Activated CD4-positive, alpha-beta T cell treated with anti-CD3 and anti-CD28 coated beads, Interleukin-2, amount 50 U/mL, for 48 hours (primary cell): ENCODE measurements at places on chromosomes 6 and 20.

DNA sequence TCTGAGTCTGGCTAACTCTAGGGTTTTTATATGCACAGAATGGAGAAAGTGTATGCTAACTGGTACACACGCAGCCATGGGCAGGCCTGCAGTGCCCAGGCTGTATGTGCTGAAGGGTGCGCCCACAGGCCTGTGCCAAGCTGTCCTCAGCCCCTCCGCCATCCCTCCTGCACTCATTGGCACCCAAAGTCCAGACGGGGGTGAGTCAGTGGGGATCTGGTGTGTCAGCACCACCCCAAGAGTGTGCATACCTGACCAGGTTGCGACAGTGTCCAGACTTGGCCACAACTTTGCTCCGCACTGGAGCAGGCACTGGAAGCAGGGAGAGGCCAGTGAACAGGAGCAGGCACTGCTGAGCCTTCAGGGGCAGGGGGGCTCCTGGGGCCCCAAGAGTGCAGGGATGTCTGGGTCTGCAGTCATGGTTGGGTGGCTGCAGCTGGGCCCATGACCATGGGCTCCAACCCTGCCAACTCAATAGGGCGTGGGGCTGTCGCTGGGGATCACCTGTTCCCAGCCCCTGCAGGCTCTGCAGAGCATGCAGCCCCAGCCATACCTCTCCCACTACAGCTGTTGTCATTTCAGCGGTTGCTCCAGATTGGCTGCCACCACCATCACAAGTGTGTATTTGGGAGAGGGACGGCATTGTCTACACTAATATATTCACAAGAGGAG lies 717.8 kb downstream of the EPHA7 start:
- no peak for DNase-seq

DNA sequence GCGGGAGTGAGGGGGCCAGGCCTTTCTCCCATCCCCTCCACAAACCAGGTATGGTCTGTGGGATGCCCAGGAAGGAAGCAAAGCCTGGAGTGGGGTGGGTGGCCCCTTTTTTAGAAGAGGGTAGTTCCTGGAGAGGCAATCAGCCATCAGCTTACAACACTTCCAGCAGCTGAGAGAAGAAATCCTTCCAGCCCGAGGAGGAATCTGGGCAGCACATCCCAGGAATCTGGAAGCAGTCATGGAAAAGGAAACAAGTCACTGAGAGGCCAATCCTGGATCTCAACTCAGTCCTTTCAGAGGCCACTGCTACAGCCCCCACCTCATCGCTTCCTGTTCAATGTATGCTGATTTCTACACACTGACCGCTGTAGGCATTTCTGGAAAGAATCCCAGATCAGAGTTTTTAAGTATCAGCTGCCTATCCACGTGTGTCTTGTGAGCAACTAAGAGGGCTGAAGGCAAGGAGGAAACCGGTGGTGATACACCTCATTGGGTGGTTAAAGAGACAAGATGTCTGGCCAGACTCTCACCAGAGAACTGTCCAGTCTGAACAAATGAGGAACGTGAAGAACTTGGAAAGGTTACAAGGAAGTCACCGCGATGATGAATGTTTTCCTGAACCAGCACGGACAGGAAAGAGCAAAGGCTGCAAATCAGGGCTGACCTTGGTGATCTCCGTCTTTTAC lies 92.9 kb upstream of the SHLD1 start:
- no peak for DNase-seq

GRCh38 chr6:33755070-33755869 lies 8.6 kb upstream of the IP6K3 start:
- no peak for DNase-seq

DNA sequence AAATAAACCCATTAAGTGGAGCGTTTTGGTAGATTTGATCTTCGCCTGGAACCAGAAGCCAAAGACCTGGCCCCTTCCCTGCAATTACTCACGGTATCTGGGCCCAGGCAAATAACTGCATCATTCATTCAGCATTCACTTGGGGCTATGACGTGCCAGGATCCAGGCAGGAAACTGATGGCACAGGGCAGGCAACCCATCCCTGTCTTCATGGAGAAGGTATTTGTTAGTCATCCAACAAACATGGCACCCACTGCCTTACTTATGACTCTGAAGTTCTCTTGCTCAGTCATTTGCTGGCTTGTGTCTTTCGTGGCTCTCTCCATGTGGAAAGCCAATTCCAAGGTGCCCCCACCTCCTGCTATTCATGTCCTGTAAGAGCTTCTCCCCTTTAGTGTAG lies 232.4 kb downstream of the BMP7 start:
- DNase-seq: no peak

DNA sequence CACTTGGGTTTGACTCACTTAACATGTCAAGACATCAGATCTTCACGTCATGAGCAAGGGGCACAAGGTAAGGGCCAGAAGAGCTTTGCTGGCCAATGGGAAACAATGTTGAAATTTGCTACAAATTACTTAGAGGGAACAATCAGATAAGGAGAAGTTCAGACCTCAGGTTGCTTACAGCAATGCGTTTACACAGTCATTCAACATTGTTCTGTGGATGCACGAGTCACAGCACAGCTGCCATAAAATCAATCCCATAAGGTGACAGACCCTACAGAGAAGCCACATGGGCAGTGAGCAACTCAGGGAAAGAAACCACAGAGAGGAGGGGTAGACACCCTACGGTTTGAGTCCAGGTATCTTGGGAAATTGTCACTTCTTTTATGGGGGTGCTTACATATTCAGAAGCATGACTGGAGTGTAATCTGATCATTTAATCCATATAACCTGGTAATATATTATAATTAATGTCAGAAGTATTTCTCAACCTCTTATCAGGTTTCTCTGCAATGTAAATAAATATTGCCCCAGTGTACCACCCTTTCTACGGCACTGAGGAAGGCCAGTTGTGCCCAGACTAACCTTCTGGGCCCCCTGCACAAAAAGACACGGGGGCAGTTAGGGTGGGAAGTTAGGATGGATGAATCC lies 2.3 kb upstream of the SLC22A2 start:
- DNase-seq: no peak
